Caudate nucleus (tissue), 63 donors: ENCODE measurements at places on chromosomes 16 and 17.

DNA sequence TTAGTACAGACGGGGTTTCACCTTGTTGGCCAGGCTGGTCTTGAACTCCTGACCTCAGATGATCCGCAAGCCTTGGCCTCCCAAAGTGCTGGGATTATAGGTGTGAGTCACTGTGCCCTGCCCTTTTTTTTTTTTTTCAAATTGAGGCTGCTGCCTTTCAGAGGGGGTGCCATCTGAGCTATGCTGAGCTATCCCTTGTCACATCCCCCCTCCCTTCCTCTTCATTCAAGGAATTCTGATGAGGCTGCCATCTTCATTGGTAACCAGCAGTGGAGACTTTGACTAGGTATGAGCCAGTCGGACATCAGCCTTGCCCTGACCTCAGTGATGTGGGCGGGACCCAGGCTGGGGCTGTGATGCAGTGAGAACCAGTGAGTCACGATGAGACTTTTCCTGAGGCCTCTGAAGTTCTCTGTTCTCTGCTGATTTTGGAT, 24.4 kb upstream of the GPT2 start:
- DNase-seq: no peak

GRCh38 chr17:51430591-51430990, 170.2 kb downstream of the UTP18 start:
- no peak for DNase-seq

GRCh38 chr17:47220531-47220999, 11.4 kb downstream of the MYL4 start:
- DNase-seq: no peak

- DNase-seq: no peak
Observed at GRCh38 chr17:56648806-56649205, 55.3 kb downstream of the NOG start.

- no peak for DNase-seq
Observed at GRCh38 chr17:50482110-50482509, 3.5 kb downstream of the RSAD1 start.

GRCh38 chr17:34895383-34895782, 65.9 kb downstream of the CCT6B start:
- no peak for DNase-seq

DNA sequence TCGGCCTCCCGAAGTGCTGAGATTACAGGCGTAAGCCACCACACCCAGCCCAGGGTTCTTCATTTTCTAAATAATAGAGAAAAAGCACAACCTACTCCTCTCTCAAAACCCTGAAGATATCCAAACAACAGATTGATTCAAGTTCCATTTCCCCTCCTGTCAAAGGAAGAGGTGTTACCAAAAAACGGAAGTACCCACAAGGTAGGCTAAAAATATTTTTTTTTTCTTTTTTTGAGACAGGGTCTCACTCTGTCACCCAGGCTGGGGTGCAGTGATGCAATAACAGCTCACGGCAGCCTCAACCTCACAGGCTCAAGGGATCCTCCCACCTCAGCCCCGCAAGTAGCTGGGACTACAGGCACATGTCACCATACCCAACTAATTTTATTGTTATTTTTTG, 18.9 kb downstream of the UTP6 start:
- DNase-seq: no peak

DNA sequence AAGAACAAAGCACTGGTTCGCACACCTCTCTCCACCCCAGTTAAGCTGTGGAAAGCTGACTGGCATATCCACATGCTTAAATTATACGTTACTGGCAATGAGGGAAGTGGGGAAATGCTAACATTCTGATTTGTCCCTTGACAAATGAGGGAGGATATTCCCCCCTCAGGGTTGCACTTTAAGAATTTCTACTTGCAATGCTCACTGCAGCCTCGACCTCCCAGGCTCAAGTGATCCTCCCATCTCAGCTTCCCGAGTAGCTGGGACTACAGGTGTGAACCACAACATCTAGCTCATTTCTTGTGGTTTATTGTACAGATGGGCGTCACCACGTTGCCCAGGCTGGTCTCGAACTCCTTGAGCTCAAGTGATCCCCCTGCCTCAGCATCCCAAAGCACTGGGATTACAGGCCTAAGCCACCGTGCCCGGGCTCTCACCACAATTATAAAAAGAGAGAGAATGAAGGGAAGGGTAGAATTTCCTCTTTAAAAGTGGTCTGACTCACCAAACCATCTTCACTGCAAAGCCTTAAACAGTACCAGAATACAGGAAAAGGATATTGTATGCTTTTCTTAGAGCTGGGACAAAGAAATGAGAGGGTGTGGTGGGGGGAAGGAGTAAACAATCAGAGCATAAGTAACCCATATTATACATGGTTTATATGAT, 38.9 kb downstream of the KANSL1 start:
- no peak for DNase-seq

DNA sequence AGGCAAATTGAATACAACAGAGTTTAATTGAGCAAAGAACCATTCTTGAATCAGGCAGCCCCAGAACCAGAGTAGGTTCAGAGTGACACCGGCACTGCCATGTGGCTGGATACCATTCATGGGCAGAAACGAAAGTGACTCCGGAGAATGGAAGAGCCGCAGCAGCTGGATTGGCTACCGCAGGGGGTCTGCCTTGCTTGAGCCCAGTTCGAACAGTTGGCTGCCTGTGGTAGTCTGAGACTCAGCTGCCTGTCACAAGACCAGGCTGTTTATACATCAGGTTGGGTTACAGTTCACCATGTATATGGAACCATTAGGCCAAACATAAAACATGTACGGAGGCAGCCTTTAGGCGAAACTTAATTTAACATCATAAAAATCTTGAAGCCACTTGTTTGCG, 205.2 kb upstream of the CHMP6 start:
- no peak for DNase-seq

- DNase-seq: peak; percentile 57
Observed at GRCh38 chr17:16352303-16352666, 984 bp downstream of the CENPV start.

DNA sequence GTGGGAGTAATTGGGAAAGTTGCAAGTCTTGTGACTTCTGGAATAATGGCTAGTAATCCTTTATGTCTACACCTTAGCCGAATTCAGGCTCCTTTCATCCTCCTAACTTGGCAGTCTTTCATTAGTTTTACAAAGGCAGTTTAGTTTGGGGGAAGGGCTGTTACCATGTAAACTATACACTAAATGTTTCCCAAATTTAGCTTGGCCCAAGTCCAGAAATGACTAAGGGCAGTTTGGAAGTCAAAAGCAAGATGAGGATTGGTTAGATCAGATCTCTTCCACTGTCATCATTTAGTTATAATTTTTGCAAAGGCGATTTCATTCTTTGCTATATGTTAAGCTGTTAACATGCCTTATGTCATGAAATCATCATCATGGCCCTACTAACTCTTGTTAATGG, 115.4 kb upstream of the CACNG3 start:
- DNase-seq: no peak

GRCh38 chr16:8571061-8571596, 19.2 kb downstream of the TMEM114 start:
- no peak for DNase-seq

DNA sequence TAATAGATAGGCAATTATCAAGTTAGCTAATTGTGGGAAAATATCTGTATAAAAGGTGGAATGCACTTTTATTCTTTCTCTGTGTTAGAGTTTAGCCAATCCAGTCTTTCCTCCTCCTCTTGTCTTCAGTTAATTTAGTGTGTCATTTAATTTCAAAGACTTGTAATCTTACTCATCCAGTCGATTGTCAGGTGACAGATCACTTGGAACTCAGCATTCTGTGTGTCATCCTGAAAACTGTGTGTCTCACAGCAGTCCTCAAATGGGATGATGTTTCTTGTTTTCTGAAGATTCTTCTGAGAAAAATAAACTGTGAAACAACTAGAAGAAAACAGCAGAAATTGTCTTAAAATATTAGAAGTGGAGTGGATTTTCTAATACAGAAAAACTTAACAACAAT, 290 bp upstream of the KRTAP4-1 start:
- no peak for DNase-seq

DNA sequence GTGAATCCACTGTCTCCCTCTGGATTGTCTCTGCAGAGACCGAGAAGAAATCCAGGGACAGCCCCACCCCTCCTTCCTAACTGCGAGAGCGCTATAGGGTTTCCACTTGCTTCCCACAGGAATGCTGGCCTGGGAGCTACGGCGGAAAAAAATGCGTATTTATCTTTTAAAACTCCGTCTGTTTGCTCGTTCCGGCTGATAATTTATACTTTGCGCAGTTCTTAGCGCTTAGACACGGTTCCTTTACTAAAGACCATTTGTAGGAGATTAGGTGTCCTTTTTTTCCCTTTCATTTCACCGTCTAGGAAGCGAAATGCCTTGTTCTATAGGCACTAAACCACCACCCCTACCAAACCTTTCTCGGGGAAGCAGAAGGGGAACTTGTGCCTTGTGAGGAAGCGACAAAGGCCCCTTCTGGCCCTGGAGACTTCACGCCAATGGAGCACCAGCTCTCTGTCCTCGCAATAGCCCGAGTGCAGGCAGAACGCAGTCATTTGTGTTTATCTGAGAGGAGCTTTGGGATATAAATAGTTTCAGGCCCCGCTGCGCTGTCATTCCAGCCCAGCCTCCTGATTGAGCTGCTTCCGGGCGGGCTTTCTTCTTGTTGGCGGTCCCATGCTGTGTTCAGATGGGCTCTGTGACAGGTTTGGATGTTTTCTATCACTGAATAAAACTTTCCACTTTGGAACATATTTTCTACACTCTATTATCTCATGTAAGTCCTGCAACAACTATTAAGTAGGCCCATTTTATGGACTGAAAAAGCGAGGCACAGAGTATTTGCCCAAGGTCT, 791 bp upstream of the SUPT4H1 start:
- DNase-seq: no peak

DNA sequence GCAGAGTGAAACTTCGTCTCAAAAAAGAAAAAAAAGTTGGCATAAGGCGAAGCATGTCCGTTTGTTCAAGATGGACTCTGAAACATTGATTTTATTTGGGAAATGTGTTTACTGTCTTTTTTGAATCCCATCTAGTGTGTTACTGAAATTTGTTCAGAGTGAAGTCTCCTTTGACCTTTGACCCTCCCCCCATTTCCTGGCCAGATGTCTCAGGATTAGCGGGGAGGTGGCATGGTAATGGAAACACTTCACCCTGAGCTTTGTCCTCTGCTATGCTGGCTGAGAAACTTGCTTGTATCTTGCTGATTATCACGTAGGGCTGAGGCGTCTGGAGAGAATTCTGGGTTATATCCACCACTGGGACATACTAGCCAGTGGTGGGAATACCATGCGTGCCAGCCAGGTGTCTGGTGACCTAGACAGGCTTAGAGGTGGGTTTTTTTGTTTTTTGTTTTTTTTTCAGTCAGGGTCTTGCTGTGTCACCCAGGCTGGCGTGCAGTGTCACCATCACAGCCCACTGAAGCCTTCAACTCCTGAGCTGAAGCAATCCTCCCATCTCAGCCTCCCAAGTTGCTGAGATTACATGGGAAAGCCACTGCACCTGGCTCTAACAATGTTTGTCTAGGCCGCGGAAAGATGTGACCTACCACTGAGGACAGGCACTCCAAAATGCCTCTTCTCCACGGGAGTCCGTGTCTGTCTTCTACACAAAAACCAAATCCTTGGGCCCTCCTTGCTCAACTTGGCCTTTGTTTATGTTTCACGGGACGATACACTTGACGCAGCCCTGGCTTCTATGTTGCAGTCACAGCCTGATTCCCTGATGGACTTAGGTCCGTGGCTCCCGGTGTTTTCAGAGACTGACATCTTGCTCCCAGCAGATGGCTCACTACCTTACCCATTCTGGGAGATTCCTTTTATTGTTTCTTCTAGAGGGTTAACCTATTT, 6.6 kb upstream of the GALK1 start:
- no peak for DNase-seq

GRCh38 chr16:8788578-8789172, 8.8 kb downstream of the TMEM186 start:
- no peak for DNase-seq

DNA sequence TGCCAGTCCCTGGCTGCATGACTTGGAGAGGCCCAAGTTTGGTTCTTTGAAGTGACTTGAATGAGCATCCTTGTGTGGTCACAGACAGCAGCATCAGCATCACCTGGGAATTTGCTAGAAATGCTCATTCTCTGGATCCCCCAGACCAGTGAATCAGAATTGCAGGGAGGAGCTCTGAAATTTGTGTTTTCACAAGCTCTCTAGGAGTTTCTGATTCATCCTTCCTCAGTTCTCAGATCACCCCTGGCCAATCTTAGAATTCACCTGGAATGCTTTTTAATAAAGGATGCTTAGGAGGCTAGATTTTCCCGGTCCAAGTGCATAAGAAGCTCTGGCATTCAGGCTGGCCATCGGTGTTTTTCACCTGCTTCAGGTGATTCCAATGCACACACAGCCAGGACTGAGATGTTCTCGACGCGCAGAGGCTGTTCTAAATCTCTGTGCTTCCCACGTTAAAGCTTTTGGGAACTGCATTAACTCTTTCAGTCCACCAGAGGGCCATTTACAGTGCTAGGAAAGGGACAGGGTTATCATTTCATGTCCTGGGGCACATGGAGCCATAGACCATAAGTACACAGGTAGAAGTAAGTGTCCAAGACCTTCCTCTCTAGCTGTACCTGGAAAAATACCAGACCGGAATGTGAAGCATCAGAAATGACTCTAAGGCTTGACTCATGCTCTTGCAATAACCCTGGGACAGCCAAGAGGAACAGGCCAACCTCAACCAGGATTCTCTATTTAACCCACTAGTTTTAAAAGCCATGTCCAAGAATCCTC, 85.7 kb upstream of the XYLT1 start:
- no peak for DNase-seq

DNA sequence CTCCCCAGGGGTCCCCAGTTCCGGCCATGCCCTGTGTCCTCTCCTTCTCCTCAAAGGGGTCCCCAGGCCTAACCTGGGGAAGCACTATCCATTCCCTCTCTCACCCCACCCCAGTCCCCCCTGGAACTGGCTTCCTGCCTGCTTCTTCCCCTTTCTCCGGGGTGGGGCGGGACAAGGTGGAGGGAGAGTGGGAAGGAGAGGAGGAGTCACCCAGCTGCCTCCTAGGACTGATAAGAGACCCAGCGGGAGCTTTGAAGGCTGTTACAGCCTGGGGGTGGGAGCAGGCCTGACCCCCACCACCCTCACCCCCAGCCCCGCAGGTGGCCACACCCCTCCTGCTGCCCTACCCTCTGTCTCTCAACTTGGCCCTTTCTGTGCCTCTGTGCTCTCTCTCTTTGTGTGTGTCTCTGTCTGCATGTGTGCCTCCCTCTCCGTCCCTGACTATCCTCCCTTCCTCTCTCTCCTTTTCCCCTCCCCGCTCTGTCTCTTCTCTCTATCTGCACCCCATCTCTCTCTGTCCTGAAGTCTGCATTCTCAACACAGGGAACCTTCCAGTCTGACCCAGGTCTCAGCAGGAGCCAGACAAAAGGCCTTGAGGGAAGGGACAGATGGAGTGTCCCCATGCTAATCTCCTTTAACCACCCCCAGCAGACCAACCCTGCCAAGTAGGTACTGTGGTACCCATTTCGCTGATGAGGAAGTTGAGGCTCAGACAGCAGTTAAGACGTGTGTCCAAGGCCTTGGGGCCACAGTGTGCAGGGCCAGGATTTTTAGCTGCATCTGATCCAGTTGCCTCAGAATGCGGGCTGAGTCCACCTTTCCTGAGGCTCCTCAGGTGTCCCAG, 66.1 kb downstream of the RAB11FIP4 start:
- no peak for DNase-seq

- DNase-seq: no peak
Observed at GRCh38 chr17:44022246-44022645, 7.5 kb upstream of the TMEM101 start.
